Cerebellar nuclear complex (tissue), 1 donor: ENCODE measurements at places on chromosomes 4 and X.

- DNase-seq: no peak
Measured at GRCh38 chr4:2961811-2962441, 1.3 kb downstream of the NOP14 start.

GRCh38 chr4:40458683-40459082 lies 123.5 kb downstream of the CHRNA9 start:
- DNase-seq: no peak

GRCh38 chr4:17058916-17059741 lies 160.7 kb upstream of the LDB2 start:
- DNase-seq: no peak

DNA sequence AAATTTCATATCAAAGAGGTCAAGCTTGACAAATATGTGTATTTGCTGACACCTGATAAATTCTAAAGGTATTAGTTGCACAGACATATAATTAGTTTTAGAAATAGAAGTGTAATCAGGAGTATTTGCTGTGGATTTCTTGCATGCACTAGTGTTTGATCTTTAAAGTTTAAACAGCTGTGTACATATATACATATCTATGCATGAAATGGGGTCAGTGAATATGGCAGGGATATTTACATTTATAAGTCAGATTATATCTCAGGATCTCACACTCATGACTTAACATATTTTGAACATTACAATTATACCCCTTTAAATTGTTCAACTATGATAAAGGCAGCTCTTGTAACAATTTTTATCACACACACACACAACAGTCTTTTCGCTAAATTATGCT lies 547.4 kb upstream of the ACTRT1 start:
- DNase-seq: no peak

- DNase-seq: no peak
Measured at GRCh38 chr4:78078101-78078500, 21.0 kb downstream of the FRAS1 start.

DNA sequence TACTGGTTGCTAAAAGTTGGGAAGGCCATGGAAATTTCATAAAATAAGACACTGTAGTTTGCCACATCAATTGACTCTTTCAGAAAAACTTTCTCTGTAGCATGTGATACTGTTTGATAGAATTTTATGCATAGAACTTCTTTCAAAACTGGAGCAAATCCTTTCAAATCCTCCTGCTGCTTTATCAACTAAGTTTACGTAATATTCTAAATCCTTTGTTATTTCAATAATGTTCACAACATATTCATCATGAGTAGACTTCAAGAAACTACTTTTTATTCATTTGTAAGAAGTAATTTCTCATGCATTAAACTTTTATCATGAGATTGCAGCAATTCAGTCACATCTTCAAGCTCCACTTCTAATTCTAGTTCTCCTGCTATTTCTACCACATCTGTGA lies 199.3 kb downstream of the PCDH18 start:
- DNase-seq: no peak

GRCh38 chr4:137124278-137124932 lies 407.9 kb downstream of the PCDH18 start:
- no peak for DNase-seq

- DNase-seq: no peak
Measured at GRCh38 chr4:161254375-161254774, 909.4 kb downstream of the FSTL5 start.

GRCh38 chrX:132165651-132166050 lies 37.8 kb upstream of the FRMD7 start:
- DNase-seq: no peak

- no peak for DNase-seq
Measured at GRCh38 chr4:2789793-2790582, 2.9 kb upstream of the SH3BP2 start.
